ENCODE measurements at places on chromosomes 4 and X.

DNA sequence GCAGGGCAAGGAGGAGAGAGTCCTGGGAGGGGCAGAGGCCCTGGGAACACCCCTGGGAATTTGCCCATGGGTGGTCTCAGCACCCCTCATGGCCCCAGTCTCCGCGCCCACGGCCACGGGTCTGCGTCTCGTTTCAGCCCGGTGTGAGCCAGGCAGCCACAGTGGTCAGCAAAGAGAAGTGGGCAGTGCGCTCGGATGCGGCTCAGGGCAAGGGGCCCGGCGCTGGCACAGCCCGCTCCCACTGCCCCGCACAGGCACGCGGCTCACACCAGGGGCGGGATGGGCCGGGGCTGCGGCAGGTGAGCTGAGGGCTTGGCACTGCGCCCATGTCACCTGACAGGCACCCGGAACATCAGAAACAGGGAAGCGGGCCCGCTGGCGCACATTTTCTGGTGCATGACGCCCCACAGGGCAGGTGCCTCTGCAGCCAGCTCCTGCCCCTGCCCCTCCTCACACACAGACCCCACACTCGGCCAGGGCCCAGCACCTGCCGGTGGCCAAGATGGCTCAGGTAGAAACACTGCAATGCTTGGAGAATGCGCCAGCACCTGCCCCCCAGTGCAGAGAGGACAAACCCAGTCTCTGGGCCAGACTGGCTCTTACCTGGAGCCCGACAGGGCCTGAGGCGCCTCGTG lies 41.9 kb upstream of the MXD4 start:
- no peak for DNase-seq

DNA sequence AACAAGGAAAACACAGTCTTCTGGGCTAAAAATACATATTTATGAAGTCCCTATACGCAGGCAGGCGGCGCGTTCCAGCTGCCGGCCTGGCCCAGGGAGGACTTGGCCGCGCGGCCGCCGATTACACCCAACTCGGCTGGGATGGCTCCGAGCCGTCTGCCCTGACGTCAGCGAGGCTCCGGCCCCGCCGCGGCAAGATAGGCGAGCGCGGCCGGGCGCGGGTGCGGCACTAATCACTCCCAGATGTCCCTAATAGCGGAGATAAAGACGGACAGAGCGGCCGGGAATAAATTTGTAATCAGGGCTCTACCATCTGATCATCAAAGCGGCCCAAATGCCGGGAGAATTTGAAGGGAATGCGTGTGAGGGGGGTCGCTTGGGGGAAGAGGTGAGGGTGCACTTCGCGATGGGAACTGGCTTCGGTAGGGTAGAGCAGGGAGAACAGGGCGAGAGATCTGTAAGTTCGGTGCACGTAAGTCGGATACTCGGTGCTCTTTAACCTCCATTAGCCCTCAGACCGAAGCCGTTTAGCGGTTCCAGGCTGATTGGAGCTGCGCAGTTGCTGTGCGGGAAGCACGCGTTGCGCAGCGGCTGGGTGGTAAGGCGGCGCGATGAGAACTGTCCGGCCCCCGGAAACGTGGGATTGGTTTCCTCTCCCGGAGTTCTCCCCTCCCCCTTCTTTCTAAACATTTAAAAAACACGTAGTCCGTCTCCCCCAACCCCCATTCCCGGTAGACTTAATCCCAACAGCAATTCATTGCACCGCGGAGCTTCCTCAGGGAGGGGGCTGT lies 7.7 kb downstream of the HAND2 start:
- DNase-seq = no peak

DNA sequence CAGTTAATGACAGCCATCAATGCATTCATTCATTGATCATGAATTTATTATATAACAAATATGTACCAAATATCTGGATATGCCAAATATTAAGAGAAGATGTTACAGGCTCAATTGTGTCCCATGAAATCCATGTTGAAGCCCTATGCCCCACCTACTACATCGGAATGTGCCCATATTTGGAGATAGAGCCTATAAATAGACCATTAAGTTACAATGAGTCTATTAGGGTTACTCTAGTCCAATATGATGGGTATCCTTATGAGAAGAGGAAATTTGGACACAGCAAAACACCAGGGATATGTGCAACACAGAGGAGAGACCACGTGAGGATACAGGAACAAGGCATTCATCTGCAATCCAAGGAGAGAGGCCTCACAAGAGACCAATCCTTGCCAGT lies 634.5 kb downstream of the DMD start:
- DNase-seq = no peak

DNA sequence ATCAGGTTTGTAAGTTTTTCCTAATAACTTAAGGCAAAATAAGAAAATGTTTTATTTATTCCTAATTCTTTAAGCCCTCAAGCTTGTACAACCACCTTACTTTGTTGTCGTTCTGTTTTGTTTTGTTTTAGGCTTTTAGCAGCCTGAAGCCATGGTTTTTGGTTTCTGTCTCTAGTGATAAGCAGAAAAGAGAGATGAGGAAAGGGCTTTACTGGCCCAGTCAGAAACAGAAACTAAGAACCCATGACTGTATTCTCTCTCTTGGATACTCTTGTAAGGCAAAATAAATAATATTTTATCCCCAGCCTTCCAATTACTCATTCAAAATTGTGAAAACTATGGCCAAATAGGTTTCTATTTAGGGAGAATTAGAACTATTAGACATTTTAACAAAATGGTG lies 29.4 kb downstream of the TBC1D19 start:
- DNase-seq = no peak

- no peak for DNase-seq
Observed at GRCh38 chrX:12910423-12911121, 4.2 kb downstream of the TLR8 start.

GRCh38 chrX:49247916-49248811 lies 12.9 kb downstream of the CCDC22 start:
- DNase-seq = no peak

GRCh38 chrX:111581086-111581485 lies 69.6 kb downstream of the SERTM2 start:
- no peak for DNase-seq

DNA sequence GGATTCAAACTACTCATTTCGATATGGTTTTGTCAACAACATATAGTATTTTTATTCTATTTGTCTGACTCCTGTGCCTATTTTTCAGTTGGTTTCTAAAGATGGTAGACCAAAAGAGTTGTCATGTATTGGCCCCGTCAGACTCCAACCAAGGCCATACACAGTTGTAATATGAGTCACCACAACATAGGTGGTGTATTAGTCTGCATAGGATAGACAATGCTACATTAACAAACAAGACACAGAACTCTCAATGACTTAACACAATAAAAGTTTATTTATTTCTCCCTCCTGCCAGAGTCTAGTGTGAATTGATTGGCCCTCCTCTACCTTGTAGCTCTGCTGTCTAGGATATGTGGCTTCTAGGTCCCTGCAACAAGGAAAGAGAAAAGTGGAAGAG lies 45.9 kb downstream of the ARL9 start:
- DNase-seq = no peak

All from endothelial cell (in vitro differentiated cells).